ENCODE measurements at places on chromosomes 16 and 17.

DNA sequence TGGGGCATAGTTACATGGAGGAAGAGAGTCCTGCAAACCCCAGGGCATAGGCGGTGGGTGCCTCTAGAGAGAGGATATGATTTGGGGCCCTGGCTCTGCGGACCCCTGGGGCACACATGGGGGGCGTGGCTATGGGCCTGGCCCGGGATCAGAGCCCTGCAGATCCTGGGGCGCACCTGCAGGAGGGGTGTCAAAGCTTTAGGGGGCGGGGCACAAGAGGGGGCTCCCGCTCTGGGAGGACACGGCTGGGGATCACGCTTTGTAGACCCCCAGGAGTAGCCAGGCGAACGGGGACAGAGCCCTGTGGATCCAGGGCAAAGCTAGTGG, 497 bp downstream of the BCL7C start:
- no peak for DNase-seq

DNA sequence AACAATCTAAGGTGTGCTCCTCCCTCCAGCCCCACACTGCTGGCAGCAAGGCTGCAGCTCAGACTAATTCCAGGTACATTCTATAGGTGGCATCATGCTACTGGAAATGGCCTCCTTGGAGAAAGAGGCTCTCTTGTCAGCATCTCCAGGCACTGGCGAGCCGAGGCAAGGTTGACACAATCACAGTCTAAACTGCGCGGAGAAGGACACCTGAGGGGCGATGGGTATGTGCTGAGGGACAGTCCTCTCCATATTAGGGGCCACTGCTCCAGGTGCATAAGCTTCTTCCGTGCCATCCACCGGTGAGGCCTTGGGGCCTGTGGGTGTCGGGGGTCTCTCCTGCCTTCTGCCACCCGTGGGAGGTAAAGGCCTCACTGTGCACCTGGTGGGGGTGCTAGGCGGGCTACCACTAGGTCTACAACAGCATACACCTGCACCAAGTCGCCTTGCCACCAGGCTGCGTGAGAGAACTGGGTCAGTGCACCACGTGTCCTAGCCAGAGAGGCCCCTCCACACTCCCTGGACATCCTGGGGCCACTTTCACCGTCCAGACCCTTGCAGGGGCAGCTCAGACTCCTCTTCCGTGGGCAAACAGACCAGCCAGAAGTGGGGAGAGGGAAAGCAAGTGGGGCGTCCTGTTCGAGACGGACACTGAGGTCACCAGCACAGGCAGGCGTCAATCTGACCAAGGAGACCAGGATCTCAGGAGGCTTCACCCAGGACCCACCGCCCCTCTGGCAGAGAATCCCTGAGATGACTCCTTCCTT, 12.1 kb upstream of the CBX8 start:
- no peak for DNase-seq

GRCh38 chr16:12752159-12752558, 51.5 kb downstream of the CPPED1 start:
- no peak for DNase-seq

- DNase-seq, result no peak
Measured at GRCh38 chr16:53632526-53632925, 71.1 kb downstream of the RPGRIP1L start.

GRCh38 chr17:64084086-64084939, 45.6 kb downstream of the ERN1 start:
- peak; percentile 33 for DNase-seq

DNA sequence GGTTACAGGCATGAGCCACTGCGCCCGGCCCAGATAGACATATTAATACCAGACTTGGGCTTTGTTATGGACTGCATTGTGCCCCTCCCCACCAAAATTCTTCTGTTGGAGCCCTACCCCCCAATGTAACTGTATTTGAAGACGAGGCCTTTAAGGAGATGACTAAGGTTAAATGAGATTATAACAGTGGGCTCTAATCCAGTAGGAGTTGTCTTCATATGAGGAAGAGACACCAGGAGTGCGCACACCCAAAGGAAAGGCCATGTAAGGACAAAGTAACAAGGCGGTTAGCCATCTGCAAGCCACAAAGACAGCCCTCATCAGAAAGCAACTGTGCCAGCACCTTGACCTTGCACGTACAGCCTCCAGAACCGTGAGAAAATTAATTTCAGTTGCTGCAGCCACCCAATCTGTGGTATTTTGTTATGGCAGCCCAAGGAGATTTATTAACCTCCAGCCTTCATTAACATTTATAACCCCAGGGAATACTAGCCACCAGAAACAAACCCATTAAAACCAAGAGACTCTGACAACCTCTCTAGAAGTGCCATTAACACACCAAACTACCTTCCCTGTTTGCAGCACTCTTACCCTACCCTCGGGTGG, 107.6 kb downstream of the TTC19 start:
- DNase-seq, result no peak

- DNase-seq, result peak; percentile 10
Measured at GRCh38 chr16:2142942-2143877, 5.2 kb upstream of the RAB26 start.

GRCh38 chr17:33120103-33120502, 128.5 kb downstream of the SPACA3 start:
- no peak for DNase-seq

- peak; percentile 72 for DNase-seq
Measured at GRCh38 chr17:65294181-65294719, 157.1 kb downstream of the RGS9 start.

- DNase-seq, result no peak
Measured at GRCh38 chr16:78998879-78999278, 601.7 kb downstream of the MAF start.

GRCh38 chr16:15545544-15545943, 97.4 kb downstream of the MARF1 start:
- no peak for DNase-seq

- peak; percentile 80 for DNase-seq
Measured at GRCh38 chr17:49556223-49556943, 19.3 kb upstream of the NXPH3 start.

GRCh38 chr16:9061358-9061813, 30.1 kb upstream of the HAPSTR1 start:
- DNase-seq, result no peak

- no peak for DNase-seq
Measured at GRCh38 chr16:21568502-21569189, 30.7 kb upstream of the METTL9 start.

DNA sequence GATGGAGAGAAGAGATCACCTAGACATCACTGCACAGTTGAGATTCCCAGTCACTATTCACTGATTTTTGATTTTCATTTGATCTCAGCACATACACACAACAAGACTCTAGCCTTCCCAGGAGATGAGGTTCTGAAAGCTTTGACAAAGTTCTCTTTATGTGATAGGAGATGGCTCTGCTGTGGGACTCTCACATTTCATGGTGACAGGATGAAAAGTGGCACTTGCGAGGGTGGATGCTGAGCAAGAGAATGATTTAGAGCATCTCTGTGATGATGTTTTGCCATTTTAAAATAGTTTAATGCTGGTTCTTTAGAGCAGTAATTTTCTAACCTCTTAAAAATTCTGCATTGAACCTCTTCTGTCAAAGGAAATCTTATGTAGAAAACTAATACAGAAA, 113.3 kb upstream of the CA10 start:
- DNase-seq, result no peak

- peak; percentile 22 for DNase-seq
Measured at GRCh38 chr17:78993241-78993956, 13.7 kb upstream of the LGALS3BP start.

DNA sequence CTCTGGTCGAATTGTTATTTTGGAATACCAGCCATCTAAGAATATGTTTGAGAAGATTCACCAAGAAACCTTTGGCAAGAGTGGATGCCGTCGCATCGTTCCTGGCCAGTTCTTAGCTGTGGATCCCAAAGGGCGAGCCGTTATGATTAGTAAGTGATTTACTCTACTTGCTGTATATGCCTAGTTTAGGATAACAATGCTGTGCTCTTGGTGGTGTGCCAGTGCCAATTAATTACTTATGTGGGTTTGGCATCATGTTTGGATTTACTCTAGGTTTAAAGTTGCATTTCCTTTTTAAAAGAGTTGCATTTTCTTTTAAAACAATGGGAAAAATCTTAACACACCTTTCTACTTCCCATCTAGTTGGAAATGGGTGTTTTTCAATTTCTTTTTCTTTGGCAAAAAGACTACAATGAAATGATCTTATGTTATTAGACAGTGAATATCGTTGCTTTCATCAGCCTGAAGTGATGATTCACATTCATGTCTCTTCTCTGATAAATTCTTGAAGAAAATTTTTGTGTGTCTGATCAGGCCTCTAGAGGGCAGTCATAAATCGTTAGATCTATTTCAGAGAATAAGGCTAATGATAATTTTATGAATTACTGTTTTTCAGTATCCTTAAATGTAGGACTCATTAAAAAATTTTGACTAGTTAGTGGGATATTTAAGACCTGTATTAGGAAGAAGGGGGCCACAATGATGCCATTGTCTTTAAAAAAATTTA, 5.6 kb downstream of the SF3B3 start:
- no peak for DNase-seq

GRCh38 chr16:69544088-69544487, 21.7 kb upstream of the NFAT5 start:
- no peak for DNase-seq

GRCh38 chr17:64016231-64016784, 4.1 kb downstream of the ICAM2 start:
- no peak for DNase-seq

GRCh38 chr17:77856551-77857305, 101.8 kb upstream of the TNRC6C start:
- no peak for DNase-seq

GRCh38 chr16:86110134-86110533, 211.2 kb downstream of the IRF8 start:
- no peak for DNase-seq

DNA sequence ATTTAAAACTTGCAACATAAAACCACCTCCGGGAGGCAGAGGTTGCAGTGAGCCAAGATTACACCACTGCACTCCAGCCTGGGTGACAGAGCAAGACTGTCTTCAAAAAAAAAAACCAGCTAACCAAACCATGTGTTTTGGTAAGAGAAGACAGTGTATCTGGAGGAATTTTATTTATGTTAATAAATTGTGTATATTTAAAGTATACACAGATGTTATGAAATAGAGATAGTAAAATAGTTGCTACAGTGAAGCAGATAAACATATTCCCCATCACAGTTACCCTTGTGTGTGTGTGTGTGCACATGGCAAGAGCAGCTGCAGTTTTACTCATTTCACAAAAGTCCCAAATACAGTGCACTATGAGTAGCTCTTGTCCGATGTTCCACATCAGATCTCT, 54.8 kb upstream of the CRISPLD2 start:
- no peak for DNase-seq

- DNase-seq, result no peak
Measured at GRCh38 chr16:68005786-68006286, 6.6 kb upstream of the DPEP2 start.

DNA sequence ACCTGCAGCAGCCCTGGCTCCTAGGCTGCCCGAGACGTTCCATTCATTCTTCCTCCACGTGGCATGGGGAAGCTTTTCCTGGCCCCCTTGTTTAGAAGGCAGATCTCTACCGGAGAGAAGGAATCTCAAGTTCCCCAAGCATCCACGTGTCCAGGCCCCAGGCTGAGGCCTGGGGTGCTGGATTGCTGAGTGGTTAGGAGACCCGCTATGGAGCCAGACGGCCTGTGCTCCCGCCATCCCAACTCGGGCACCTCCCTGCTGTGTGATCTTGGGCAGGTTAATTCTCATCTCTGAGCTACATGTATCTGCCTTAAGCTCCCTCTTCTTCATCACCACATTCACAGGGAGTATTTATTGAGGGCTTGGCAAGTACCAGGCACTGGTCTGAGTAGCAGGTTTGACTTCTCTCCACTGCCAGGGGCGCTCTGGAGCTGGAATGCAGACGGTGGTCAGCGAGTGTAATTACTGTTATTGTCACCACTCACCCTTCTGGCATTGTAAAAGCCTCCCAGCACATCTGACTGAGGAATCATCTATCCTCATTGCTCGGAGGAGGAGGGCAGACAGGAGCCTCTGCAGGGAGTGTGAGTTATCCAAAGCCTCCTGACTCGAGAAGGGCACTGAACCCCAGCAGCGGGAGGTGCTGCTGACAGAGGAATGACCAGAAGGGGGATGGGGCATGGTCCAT, 1.1 kb upstream of the ADGRG1 start:
- peak; percentile 34 for DNase-seq

DNA sequence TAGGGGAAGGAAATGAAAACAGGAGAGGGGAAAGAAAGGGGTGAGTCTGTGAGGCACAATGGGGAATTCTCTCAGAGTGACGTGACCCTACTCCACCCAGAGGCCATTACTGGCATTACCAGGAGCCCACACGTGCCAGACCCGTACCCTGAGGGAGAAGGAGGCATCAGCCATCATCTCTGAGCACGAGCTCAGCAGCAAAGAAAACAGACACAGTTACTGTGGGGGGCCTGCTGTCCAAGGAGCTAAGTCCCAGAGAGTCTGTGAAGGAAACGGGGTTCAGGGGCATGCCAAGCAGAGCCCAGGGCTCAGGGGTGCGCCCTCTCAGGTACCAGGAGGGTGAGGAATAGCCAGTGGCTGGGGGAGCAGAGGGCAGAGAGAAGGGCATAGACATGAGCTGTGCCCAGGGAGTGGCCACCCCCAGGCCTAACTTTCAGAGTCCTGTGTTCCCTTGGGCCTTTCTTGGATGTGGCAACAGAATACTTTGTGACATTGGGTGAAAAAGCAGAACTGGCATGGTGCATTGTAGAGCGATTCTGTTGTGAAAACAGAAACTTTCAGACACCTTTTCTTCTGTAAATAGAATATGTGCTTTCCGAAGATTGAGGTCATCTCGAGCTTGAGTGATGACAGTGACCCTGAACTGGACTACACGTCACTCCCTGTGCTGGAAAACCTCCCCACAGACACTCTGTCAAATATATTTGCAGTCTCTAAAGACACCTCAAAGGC, 11.3 kb downstream of the TAF1C start:
- no peak for DNase-seq

DNA sequence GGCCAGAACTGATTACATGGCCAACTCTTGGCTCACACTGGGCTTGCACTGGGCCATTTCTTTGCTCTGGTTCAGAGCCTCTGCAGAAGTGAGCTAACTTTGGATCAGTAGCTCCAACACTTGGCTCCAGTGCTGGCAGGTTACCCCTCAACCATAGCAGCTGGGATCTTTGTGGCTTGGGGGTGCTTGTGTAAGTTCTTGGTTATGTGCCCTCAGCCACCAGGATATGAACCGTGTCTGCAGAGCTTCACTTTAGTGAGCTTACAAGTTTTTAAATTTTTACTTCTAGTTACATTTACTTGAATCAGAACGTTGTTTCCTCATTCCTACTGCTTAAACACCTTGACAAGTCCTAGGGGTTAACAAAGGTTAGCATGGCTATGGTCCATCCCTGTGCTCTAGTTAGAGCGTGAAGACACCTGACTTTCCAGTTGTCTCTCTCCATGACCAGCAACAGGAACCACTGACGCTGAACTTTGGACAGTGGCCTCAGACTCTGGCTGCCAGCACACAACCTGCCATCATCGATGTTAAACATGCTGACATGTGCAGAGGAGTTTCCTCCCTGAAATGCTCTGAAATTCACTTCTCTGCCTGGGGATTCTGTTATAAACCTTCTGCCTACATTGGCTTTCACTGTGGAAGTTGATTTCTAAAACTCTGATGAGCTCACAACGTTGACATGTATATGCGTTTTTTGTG, 4.1 kb downstream of the PDF start:
- DNase-seq, result no peak

- DNase-seq, result peak; percentile 12
Measured at GRCh38 chr16:89827383-89828198, 684 bp upstream of the SPIRE2 start.

GRCh38 chr17:81954131-81955057, 6.6 kb downstream of the NOTUM start:
- no peak for DNase-seq

GRCh38 chr17:45256114-45256966, 5.6 kb downstream of the SPATA32 start:
- DNase-seq, result no peak

Measured in HAP-1 (cell line).